ENCODE measurements at places on chromosomes 5 and 9. TPM values are rescaled to one million over a fixed set of nuclear protein-coding genes. Genes with fewer than 3 reads are reported as not detected.

IL4 gene
- total RNA-seq = 0.53 TPM

- no peak overlapping the region for H3K27ac ChIP-seq
- no peaks in the 10 kb centered on the region for H3K36me3 ChIP-seq
- peaks cover 41% of the 10 kb centered on the region for H3K4me1 ChIP-seq
Measured at GRCh38 chr9:37030611-37030939, 3.5 kb downstream of the PAX5 start.

DNA sequence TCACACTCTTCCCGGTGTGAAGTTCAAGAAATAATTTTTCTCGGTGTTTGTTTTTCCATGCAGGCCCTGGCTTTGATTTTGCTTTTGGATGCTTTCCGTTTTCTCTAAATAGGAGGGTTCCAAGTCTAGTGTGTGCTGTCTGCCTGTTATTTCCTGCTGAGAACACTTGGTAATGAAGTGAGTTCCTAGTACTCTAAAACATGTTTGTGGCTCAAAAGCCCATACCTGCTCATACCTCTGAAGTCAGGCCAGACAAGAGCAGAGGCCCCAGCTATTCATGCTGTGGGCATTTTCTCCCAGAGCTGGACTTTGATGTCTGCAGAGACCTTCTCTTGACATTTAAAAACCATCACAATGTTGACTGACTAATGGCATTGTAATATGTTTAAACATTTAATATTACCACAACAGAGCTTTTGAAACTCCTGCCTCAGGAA lies 211.2 kb downstream of the GOLPH3 start:
- no peak overlapping the region for H3K4me3 ChIP-seq
- DNase-seq = no peak
- no peaks in the 10 kb centered on the region for H3K4me1 ChIP-seq

LEAP2 gene
- 6.0 TPM for total RNA-seq

CDH9 gene
- not detected for total RNA-seq

RXRA gene
- 1.5 TPM for total RNA-seq

DBH gene
- not detected for total RNA-seq

MARVELD2 gene
- 0.18 TPM for total RNA-seq
